ENCODE measurements at places on chromosomes 11 and 22.

DNA sequence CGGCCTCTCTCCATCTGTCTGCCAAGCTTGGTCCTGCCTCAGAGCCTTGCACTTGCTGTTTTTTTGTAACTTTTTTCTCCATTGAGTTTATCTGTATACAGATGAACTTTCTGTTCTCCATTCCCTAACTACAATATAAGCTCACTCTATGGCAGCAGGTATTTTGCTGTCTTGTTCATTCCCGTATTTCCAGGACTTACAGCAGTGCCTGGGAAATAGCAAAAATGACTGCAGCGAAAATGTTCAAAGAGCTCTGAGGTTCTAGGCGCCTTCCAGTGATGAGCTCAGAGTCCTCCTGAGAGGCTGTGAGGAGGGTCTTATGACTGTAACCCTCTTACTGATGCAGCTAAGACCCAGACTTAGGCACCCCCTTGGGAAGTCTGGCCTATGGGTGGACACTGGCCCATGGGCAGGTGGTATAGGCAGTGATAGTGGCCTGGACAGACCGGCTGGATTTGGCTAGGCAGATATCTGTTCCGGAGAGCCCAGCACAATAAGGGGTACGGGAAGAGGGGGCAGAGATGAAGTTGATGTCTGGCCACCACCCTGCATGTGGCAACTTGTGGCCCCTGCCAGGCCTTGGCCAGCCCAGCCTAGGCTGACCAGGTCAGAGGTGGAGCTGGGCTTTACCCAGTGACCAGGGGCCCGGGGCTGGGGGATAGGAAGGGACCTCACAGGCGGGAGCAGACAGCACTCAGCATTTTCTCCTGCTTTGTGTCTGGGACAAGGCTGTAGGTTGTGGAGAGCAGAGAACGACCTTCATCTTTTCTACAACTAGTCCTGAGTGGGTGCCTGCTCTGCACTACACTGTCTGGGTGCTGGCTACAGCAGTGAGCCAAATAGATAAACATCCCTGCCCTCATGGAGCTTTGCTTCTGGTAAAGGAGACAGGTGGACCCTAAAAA, 4.6 kb downstream of the ATF4 start:
- DNase-seq = no peak

GRCh38 chr11:57223601-57224000, 13.4 kb downstream of the APLNR start:
- no peak for DNase-seq

- DNase-seq = no peak
Observed at GRCh38 chr11:67465189-67465510, 3.9 kb downstream of the TMEM134 start.

GRCh38 chr22:22855617-22856308, 31.9 kb upstream of the IGLL5 start:
- DNase-seq = no peak

DNA sequence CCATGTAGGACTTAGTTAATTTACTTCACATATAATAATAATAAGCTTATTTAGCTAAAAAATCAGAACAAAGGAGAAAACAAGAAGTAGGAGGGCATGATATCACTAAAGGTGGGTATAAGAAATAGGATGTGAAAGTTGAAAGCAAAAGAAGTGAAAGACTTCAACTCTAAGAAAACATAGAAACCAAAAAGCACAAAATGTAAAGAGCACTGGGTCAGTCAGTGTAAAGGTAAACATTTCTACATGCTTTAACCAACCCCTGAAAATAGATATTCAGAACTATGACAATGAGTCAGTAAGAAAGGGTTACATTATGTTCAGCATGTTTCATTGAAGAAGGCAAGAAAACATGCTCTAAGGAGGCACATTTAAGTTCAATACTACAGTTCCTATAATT, 298.8 kb downstream of the SWAP70 start:
- DNase-seq = no peak
